ENCODE measurements at places on chromosomes 6 and 20.
A peak's percentile ranks its signal among the peaks of the same experiment; 100 is the strongest.

DNA sequence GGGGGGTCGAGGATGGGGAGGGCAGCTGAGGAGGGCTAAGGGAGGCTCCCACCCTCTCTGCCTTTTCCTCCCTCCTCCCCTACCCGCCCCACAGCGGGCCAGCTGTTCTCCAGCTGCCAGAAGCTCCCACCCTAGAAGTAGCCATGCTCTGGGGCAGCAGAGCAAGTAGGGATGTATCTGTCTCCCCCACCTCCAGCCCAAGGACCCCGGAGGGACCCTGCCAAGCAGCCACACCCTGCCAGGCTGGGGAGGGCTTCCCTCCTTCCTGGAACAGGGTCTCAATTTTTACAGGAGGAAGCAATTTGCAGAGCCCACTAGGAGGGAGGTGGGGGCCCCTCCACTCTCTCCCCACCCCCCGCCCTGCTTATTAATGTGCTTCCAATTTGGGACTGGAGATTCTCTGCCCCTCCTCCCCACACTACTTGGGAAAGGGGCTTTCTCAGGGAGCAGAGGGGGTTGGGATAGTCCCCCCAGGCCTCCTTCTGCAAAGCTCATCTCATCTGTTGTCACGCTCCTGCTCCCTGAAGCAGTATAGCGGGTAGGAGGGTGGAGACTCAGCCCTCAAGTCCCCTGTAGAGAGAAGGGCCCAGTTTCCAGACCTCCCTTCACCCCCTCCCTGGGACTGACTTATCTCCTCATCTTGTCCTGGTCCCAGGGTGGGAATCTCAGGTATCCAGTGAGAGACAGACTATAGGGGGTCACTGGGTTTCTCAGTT is 4.5 kb downstream of the TEAD3 start:
- DNase-seq: no peak

DNA sequence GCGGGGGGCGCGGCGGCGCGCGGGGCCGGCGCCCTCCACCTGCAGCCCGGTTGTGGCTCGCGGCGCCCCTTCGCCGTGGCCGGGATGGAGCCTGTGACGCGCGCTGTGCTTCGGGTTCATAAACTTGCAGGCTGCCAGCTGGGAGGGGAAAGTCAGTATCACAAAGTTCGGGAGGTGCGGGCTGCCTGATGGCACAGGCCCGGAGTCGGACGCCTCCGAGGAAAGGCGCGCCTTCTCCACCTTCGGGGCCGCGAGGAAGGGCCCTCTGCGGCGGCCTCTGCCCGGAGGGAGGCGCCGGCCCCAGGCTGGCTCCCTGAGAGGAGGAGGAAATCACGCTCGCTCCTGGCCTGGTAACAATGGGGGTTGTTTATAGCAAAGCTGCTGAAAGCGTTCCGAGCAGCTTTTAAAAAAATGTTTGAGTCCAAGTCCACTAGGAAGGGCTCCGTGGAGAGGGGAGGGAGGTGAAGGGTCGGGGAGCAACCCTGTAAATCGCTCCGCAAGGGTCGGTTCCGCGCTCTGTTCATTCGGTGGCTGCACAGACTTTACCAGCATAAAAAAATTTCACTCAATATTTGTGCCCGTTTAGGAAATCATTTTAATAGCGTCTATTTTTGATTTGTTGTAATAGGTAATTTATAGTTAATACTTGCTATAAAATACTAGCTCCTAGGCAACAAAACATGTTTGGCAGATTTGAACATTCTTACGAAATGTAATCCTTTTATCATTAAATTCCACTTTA is 1.0 kb downstream of the AFDN start:
- DNase-seq: peak; percentile 17

- no peak for DNase-seq
Measured at GRCh38 chr6:10662207-10662606, 32.2 kb downstream of the C6orf52 start.

DNA sequence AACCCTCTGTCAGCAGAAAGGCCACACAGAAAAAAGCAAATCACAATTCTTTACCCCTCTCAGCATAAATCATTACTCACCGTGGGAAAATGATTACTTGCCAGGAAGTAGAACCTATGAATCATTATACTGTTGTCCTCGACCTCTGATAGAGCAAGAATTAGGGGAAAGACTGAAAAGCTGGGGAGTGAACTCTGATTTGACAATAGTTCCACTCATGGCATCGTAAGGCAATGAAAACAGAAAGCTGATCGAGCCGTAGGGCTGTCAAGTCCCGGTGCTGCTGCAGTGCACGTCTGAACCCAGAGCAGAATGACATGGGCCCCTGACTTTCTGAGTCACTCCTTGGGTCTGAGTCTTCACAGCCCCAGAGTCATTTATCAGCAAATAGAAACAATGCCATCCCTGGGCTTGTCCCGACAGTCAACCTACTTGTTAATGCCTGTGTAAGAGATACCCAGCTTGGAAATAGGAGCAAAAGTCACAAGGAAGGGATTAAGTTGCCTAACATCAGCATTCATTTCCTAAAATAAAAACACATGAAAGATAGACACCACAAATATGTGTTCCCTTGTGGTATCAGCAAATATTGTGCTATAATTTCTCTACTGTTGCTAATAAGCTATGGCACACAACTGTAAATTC is 224.8 kb upstream of the MARCKS start:
- no peak for DNase-seq

GRCh38 chr6:113756290-113756665 is 100.9 kb upstream of the MARCKS start:
- no peak for DNase-seq

DNA sequence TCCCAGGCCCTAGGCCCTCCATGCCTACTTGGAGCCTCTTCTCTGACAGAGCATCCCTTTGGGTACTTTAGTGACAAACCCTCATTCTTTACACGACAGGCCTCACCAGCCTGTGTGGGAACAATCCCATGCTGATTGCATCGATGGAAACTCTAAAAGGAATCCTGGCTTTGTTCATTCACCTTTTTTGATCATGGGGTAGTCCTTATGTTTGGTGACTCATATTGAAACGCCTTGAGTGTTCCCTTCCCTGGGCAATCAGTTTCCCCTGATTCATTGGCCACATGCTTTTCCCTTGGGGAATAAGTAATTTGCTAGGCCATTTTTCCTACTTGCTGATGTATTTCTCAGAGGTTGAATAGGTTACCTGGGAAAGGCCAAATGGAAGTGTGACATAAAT is 14.7 kb upstream of the TNFAIP3 start:
- no peak for DNase-seq

DNA sequence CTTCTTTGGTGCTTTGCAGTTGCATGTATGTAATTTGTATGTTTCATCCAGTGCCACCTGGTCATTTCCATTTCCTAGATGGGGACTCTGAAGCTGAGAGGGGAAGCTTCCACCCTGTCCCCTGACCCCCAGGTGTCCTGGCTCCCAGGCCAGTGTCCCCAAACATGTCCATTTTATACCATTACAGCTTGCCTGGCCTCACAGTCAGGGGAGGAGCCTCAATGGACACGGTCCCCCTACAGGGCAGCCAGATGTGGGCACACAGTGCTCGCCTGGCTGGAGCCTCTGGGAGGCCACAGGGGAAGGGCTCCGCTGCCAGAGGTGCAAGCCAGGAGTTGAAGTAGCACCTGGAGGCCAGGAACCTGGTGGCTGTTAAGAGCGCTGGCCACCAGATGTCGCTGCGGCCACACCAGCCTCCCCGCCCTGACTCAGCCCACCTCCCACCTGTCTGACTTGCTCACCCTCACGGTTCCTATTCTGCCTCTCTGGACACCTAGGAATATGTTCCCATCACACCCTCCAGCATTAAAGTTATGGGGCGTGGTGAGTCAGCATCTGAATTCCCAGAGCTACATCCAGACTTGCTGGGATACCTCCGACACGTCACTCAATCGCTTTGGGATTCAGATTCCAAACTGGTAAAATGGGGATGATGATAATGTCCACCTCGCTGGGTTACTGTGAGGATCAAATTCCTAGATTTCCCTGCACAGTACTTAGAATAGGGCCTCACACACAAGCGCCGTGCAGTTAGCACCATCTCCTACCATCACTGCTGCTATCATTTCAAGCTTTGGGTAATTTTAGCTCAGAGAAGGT is 107.4 kb downstream of the SULF2 start:
- DNase-seq: no peak

DNA sequence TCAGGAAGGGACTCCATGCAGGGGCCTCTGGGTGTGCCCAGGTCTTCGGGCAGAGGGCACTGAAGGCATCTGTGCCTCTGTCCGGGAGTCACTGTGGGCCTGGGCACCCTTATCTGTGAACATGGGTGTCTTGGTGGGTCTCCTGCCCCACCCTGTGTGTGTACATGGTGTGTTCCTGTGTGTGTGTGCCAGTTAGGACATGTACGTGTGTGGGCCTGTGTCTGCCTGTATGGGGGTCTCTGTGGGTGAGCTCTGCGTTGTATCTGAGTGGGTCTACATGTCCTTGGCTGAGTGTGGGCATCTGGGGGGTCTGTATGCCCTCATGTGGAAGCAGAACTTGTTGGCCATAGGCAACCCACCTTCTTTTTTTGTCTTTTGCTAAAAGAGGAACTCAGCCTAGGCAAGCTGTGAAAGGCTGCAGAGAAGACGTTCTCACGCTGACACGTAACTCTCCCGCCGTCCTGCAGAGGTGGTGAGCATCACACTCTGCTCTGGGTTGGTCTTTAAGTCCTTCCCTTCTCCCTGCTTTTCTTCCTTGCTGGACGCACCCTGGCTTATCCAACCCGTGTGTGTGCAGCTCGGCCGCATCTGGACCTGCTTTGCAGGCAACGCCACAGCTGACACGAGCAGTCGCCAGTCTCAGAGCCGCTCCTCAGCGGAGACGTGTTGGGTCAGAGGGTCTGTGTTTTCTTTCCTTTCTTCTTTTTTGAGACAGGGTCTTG is 532 bp upstream of the NPBWR2 start:
- no peak for DNase-seq

DNA sequence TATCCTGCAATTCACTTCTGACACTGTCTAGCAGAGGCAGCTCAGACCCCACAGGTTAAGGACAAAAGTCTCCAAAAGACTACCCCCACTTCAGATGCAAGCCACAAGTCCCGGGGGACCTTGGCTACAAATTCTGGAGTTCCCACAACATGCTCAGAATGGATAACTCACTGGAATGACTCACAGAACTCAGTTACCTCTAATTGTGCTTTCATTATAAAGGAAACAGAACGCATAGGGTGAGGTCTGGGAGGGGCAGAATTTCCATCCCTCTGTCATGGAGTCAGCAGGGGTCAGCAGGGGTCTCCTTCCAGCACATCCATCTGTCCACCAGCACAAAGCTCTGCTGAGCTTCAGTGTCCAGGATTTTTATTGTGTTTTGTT is 184.2 kb downstream of the CDH4 start:
- DNase-seq: no peak

GRCh38 chr20:1862663-1863053 is 32.5 kb upstream of the SIRPA start:
- DNase-seq: no peak

DNA sequence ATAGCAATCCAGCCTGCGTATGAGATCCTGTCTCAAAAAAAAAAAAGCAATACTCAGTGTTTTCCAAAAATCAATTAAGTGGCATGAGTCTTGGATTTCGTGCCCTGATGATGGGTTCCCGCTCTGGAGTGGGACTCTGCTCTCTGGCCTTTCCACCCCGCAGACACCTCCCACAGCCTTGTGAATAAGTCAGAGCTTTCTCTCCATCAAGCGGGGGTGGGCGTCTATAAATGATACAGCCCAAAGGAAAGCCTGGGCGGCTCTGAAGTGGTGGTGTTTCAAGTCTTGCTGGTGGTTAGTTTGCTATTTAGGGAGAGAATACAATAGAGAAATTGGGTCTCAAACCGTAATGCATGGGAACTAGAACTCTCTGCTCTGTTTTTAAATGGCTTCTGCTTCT is 52.5 kb upstream of the TAGAP start:
- DNase-seq: no peak

GRCh38 chr20:2798814-2799213 is 1.6 kb downstream of the CPXM1 start:
- DNase-seq: no peak

- DNase-seq: no peak
Measured at GRCh38 chr6:63716169-63716568, 80.6 kb downstream of the PHF3 start.

DNA sequence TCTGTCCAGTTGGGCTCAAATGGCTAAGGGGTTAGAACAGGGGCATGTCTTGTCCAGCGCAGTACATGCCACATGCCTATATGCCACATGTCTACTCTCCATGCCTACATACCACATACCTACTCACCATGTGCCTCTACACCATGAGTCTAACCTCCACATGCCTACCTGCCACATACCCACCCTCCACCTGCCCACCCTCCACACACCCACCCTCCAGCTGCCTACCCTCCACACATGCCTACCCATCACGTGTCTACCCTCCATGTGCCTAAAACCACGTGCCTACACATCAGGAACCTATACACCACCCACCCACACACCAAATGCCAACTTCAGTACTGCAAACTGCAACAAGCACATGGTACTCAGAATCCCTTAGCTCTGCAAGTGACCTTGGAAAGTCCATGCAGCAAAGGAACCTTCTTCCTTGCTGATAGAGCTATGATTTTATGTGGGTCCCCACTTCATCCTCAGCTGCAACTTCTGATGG is 113.0 kb upstream of the CST7 start:
- DNase-seq: no peak

GRCh38 chr20:37131486-37131885 is 35.7 kb upstream of the RBL1 start:
- no peak for DNase-seq

DNA sequence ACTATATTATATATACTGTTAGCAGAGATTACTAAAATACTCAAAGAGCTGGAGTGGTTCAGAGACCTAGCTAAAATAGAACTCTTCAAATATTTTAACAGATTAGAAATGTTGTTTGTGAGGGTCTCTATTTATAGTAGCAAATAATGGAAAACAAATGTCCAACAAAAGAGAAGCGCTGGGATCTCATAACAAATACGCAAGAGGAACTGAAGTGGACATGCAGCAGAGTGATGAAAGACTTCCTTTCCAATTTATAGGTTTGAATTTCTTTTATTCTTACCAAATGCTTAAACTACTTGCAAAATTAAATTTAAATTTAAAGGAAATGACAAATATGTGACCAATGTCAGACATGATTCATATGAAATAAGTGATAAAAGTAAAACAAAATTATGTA is 49.9 kb downstream of the PIGU start:
- DNase-seq: no peak
